Breast epithelium (tissue), 4 donors: ENCODE measurements at places on chromosomes 2 and 18.
A peak's percentile ranks its signal among the peaks of the same experiment; 100 is the strongest.

DNA sequence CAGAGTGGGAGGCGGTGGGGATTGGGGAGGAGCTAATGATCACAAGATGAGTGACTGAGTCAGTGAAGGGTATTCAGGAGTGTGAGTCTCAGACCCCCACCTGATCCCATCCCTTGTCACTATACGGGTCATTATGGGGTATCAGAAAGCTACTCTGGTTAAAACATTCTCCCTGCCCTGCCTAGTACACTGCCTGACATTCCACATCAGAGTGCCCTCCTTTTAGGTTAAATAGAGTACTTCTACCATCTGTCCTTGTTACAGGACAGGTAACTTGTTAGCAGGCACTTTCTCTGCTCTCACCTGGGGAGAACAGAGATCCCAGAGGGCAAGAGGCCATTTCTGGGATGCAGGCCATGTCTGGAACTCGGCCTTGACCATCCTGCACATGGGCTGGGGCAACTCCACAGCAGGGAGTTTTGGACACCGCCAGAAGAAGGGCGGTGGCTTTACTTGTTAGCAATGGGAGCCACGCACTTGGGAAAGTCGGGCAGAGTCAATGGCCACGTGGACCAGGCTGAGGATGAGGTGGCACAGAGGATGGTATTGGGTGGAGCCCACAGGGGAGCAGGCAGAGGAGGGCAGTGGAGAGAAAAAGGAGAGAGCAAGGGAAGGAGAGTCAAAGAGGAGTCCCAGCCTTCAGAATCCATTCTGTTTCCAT lies 98.5 kb downstream of the CELF4 start:
- no peak overlapping the region for H3K4me3 ChIP-seq
- no peak overlapping the region for H3K27ac ChIP-seq
- DNase-seq: no peak
- no peaks in the 10 kb centered on the region for H3K36me3 ChIP-seq
- no peaks in the 10 kb centered on the region for H3K27me3 ChIP-seq

- no peaks in the 10 kb centered on the region for H3K36me3 ChIP-seq
- no peak overlapping the region for H3K27ac ChIP-seq
- no peaks in the 10 kb centered on the region for H3K4me1 ChIP-seq
- no peaks in the 10 kb centered on the region for H3K27me3 ChIP-seq
- no peak for DNase-seq
- no peak overlapping the region for H3K4me3 ChIP-seq
Observed at GRCh38 chr2:238031751-238032150, 29.1 kb upstream of the SCLY start.

GRCh38 chr2:30484995-30485394 lies 37.9 kb downstream of the LCLAT1 start:
- DNase-seq: no peak
- no peaks in the 10 kb centered on the region for H3K36me3 ChIP-seq
- no peak overlapping the region for H3K4me3 ChIP-seq
- H3K27ac ChIP-seq: no peak overlapping the region

DNA sequence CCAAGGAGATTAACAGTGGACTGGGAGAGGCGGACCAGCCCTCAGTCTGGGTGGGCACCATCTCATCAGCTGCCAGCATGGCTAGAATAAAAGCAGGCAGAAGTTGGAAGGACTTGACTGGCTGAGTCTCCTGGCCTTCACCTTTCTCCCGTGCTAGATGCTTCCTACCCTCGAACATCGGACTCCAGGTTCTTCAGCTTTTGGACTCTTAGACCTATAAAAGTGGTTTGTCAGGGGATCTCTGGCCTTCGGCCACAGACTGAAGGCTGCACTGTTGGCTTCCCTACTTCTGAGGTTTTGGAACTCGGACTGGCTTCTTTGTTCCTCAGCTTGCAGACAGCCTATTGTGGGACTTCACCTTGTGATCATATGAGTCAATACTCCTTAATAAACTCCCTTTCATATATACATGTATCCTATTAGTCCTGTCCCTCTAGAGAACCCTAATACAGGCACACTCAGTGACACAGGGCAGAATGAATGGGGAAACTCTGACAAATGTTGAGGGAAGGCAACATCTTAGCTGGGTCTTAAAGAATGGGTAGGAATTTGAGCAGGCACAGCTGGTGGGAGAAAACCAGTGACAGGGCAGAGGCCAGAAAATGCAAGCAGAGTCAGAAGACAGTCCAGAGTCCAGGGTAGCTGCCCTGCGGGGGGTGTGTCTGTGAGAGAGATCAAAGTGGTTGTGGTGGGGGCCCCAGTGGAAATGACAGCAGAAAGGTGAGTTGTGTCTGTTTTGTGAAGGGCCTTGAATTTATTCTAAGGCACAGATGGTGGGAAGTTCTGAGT lies 108.1 kb upstream of the CD302 start:
- H3K4me1 ChIP-seq: no peaks in the 10 kb centered on the region
- H3K36me3 ChIP-seq: no peaks in the 10 kb centered on the region
- H3K4me3 ChIP-seq: no peak overlapping the region
- peak overlapping the region; percentile 84 for H3K27ac ChIP-seq
- H3K27me3 ChIP-seq: no peaks in the 10 kb centered on the region

GRCh38 chr2:113961000-113961399 lies 71.1 kb downstream of the ACTR3 start:
- no peaks in the 10 kb centered on the region for H3K4me1 ChIP-seq
- no peak overlapping the region for H3K4me3 ChIP-seq
- H3K27ac ChIP-seq: no peak overlapping the region
- H3K27me3 ChIP-seq: no peaks in the 10 kb centered on the region
- H3K36me3 ChIP-seq: no peaks in the 10 kb centered on the region

GRCh38 chr2:60530660-60531281 lies 22.7 kb downstream of the BCL11A start:
- H3K27me3 ChIP-seq: no peaks in the 10 kb centered on the region
- no peak for DNase-seq
- peak overlapping the region; percentile 57 for H3K27ac ChIP-seq

- H3K27me3 ChIP-seq: no peaks in the 10 kb centered on the region
- no peaks in the 10 kb centered on the region for H3K36me3 ChIP-seq
- H3K27ac ChIP-seq: no peak overlapping the region
- no peak for DNase-seq
- H3K4me1 ChIP-seq: no peaks in the 10 kb centered on the region
Observed at GRCh38 chr18:40911582-40912254, 1043.3 kb upstream of the PIK3C3 start.

DNA sequence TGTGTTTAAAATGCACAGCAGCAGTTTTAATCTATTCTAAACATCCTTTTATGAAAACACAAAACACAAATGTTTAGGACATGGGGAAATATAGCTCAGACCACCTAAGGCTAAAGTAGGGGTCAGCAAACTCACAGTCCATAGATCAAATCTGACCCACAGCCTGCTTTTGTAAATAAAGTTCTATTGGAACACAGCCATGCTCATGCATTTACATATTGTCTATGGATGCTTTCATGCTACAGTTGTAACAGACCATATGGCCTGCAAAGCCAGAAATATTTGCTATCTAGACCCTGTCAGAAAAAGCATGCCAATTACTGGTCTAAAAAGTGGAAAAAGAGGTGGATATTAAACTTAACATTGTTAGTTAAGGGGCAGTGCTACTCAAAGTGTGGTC lies 1105.4 kb upstream of the KLHL29 start:
- no peak overlapping the region for H3K27ac ChIP-seq
- no peaks in the 10 kb centered on the region for H3K27me3 ChIP-seq
- no peaks in the 10 kb centered on the region for H3K36me3 ChIP-seq
- no peaks in the 10 kb centered on the region for H3K4me1 ChIP-seq
- DNase-seq: no peak
